NCI-H187 treated with DMSO at 0.1 percent for 48 hours (cell line): ENCODE measurements at places on chromosomes 16 and 17.
A peak's percentile ranks its signal among the peaks of the same experiment; 100 is the strongest.

DNA sequence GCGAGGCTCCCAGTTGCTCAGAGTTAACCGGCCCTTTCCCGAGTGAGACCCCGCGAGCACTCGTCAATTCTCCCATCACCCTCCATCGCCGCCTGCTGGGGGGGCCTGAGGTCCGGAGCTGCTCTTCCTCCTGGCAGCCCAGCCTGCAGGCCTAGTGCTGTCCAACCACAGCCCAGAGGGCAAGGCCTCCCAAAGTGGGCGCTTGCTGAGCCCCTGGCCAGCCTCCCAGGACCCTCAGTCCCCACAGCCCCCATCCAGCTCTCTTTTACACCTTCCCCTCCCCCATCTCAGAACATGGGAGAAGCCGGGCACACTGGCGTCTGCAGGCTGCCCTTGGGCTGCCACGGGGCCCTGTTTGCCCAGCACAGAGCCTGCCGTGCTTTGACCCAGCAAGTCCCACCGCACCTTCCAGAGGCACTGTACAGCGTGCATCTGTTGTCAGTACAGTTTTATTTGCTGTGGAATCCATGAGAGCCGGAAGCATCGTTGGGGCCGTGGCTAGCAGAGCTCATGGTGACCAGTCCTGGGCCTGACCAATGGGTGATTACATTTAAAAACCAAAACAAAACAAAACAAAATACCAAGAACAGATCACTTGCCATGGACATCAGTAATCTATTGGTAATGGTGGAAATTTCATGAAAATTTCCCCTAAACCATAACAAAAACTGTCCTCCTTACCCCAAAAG is 96.1 kb upstream of the CBX4 start:
- no peak for DNase-seq

DNA sequence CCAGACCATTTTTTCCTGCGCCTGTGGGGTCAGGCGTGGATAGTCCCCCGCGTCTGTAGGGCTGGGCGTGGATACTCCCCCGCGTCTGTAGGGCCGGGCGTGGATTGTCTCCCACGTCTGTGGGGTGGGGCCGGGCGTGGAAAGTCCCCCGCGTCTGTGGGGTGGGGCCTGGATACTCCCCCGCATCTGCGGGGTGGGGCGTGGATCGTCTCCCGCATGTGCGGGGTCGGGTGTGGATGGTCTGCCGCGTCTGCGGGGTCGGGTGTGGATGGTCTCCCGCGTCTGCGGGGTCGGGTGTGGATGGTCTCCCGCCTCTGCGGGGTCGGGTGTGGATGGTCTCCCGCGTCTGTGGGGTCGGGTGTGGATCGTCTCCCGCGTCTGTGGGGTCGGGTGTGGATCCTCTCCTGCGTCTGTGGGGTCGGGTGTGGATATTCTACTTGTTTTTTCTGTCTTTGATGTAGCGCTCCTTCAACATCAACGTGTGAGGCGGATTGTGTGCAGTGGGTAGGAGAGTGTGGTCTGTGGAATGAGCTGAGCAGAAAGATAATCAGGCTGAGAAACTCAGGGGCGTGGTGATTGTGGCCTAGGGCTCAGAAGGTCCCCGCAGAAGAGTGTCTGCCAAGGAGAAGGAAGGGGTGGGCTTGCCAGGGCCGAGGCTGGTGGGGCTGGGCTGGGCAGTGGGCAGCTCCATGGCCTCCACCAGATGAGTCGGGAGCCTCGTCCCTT is 3.2 kb downstream of the GNPTG start:
- DNase-seq, result no peak

DNA sequence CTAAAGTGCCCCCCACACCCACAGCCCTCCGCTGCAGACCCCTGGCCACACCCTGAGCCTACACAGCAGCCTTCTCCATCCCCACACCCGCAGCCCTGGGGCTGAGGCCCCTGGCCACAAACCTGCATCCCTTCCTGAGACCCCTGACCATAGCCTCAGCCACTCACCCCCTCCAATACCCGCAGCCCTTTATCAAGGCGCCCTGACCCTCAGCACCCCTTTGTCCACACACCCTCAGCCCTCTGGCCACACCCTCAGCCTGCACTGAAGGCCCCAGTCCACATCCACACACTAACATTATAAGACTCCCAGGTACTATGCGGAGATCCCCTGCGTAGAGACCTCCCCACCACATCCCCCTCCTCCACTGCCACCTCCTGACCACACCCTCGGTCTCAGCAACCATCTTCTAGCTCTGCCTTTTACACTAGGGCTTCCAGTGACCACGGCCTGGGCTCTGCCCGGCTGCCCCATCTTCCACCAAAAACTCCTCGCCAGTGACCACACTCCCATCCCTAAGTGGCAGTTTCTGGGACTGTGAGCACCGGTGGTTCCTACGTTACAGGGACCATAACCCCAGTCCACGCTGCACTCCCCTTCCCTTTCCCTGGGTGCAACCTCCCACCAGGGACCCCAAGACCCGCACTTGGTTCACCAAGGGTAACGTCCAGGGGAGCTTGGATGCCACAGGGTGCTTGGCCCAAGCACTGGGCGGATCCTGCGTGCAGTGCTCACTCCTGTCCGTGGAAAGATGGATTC is 818 bp downstream of the TPPP3 start:
- no peak for DNase-seq

DNA sequence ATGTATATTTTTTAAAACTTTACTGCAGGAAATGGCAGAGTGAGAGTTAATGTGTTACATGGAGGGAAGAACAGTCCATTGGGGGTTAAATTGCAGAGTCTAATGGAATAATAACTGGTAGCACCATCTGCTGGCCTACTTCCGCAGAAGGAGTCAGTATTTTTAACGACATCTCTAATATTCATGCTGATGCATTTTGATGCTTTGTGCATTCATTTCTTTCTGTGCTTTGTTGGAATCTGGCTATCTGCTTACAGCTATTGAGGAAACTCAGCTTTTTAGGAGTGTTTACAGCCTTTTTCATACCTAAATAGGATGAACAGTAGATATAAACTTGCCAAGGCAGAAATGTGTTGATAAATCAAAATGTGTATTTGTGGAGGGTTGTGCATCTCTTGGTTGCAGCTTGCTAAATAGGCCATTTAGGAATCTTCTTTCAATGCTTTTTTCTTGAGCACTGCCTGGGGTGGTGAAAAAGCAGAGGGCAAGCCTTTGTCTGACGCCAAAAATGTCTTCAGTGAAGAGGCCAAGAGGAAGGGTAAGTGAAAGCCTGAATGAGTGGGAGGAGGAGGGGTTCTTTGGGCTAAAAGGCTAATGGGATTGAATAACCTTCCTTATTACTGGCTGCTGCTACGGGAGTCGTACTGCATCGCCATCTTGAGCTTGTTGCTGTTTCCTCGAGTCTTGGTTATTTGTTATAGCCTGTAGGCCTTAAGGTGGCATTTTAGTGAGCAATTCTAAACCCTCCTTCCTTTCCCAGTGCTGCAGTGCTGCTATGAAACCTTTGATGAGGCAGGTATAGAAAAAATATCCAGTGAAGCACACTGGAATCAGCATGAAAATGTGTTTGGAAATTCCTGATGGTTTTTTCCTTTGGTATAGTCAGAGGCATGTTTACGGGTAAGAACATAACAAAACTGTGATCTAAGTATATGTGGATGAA is 153.3 kb downstream of the CHD9 start:
- DNase-seq, result peak; percentile 77

GRCh38 chr17:78668847-78669246 is 91.7 kb upstream of the DNAH17 start:
- DNase-seq, result no peak

GRCh38 chr17:3935140-3935542 is 18.9 kb upstream of the P2RX1 start:
- no peak for DNase-seq

DNA sequence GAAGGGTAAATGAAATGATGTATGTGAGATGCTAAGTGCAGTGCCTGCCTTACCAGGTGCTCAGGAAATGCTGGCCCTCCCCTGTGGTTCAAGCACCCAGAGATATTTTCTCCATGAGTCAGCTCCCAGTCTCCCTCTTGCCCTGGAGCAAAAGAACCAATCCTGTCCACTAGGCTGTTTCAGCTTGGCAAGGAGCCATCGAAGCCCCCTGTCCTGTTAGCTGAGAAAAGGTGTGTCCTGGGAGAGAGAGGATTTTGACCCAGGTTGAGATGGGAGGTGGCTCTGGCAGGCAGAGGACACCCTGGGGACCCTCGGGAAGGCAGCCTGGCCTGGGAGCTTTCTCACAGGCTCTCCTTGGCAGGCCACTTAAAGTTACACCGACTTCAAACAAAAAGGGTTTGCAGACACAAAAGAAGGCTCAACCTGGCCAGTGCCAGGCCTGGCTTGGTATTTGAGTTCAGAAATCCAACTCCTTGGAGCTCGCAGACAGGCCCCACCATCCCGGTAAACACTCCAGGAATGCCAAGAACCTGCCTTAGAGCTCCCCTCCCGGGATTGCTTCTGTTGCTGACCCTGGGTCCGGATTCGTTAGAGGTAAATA is 29.6 kb downstream of the NTN1 start:
- DNase-seq, result no peak
